ENCODE measurements at places on chromosomes 1 and 21.
A peak's percentile ranks its signal among the peaks of the same experiment; 100 is the strongest.

- peak; percentile 8 for DNase-seq
These were observed 19.9 kb upstream of the EVI5 start for GRCh38 chr1:92804721-92805201.

- no peak for DNase-seq
These were observed 7.0 kb downstream of the KRTAP15-1 start for GRCh38 chr21:30447056-30447455.

GRCh38 chr1:7447093-7447492 lies 324.0 kb upstream of the VAMP3 start:
- no peak for DNase-seq

DNA sequence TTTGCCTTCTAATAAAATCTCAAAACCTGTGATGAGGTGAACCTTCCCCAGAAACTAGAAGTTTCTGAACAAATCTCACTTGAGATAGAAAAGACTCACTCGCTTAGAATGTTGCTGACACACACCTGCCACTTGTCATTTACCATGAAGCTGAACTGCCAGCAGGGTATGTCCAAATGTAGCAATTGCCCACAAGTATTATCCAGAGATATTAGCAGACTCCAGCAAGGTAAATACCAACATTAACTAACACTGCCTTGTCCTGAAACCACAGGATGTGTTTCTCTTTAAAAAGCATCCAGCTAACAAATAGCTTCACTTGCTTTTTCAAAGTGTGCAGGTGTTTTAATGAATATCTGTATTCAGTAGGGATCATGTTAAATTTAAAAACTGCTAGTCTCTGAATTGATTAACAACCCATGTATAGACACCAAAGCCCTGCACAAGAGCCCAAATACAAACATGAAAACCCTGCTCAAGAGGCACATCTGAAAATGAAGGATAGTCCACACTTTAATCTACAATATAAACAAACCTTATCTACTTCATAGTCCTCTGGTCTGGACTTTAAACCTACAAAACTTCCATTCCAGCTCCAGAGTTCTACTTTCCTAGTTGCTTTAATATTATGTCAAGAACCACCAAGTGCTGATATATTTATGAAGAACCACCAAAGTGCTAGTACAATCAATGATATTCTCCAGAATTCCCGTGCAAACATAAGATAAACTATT lies 19.3 kb downstream of the KRTAP8-1 start:
- DNase-seq, result no peak

DNA sequence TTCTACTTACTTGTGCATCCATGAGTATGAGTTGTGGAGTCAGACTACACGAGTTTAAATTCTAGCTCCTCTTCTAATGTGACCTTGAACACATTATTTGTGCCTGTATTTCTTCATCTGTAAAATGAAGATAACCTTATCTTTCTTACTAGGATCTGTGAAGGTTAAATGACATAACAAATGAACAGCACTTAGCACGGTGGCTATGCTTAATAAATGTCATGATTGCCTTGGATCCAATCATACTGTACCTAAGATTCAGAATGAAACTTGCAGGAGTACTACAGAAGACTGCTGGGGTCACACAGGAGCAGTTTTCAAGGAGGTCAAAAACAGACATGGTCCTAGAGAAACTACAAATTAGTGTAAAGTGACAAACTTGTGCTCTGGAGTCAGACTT lies 22.2 kb upstream of the ALG14 start:
- no peak for DNase-seq

DNA sequence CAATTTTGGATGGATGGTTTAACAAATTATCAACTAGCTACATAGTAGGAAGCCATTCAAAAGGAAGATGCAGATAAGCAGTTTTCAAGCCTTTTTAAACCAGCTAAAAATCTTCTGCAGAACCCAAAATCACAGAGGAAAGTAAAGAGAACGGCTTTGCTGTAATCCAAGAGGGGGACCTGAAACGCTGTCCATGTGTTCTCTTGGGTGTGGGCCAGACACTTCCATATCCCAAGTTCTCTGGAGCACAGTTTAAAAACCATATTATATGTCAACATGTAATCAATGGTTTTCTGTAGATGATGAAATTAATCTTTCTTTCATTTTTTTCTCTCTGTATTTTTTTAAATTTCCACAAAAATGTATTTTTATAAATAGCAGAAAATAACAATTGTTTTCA lies 90.5 kb downstream of the SELENOF start:
- DNase-seq, result no peak

DNA sequence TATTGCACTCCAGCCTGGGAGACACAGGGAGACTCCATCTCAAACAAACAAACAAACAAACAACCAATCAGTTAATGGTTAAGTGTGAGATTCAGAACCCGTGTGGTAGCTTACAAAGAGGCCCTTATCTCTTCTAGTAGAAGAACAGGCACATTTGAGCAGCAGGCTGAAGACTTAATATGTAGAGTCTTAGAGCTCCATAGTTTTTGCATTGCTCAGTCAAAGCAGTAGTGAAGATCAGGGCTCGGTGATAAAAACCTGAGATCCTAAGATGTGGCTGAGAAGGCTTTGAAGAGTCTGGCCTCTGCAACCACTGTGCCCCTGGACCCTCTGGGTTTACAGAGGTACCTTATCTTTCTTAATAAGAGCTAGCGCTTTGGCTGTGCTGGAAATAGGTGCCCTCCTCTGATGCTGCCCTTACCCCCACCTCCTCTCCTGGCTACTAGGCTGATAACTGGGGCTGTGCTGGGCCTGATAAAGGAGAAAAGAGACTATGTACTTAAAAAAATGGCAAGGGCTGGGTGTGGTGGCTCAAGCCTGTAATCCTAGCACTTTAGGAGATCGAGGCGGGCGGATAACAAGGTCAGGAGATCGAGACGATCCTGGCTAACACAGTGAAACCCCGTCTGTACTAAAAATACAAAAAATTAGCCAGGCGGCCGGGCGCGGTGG lies 10.5 kb upstream of the UCK2 start:
- DNase-seq, result no peak

GRCh38 chr1:181180407-181181031 lies 92.0 kb downstream of the IER5 start:
- no peak for DNase-seq

DNA sequence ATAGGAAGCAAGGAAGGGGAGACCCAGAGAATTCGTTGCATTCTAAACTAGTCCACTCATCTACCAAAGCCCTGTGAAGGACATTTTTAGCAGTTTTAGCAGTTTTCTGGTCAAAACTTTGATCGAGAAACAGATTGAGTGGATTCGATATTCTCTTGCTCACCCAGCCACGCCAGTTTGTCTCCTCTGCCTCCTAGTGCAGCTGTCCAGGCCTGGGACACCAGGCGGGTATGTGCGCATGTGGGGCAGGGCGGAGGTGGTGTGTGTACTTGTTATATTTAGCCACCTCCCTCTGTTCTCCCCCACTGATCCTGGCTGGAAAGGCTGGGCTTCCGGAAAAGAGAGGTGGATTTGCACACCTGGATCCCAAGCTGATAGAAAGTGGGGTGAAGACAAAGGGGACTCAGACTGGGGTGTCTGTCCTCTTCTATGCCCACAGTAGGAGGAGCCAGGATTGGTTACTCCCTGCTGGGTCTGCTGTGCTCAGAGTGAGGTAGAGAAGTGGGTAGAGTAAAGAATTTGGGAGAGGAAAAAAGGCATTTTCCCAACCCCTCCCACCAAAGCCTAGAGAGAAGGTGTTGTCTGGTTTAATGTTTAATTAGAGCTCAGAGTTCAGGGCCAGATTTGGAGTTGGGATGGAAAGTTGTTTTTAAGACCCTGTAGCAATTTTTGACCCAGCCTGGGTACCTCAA lies 3.8 kb downstream of the LMNA start:
- DNase-seq, result no peak

DNA sequence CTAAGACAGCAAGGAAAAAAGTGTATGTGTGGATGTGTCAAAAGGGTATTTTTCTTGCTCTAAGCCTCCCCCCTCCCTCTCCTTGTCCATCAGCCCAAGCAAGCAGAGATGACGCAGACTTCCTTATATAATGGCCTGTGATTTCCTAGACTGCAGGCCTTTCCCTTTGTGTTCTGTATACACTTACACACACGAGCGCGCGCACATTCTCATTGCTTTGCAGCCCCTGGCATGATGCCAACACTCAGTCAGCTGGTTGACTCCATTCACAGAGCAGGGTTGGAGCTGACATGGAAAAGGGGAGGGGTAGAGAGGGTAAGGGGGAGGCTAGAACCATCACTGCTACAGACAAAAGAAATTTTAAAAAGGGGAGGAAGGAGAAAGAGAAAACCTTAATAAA lies 41.8 kb downstream of the GATAD2B start:
- no peak for DNase-seq

DNA sequence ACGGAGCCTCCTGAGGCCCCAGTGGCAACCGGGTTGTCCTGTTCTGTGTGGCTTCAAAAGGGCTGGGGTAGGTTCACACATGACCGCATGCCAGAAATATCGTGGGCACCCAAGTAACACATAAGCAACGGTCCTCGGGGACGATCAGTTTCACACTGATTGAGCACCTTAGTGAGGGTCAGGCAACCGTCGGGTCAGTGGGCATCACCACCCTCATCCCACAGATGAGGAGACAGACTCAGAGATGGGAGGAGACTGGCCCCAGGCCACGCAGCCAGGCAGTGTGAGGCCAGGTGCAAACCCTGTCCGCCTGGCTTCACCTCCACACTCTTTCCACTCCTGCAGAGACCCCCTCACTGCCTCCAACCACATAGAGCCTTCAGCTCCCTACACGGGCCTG lies 309.8 kb downstream of the MATN1 start:
- DNase-seq, result no peak

GRCh38 chr1:245685111-245685810 lies 530.5 kb downstream of the KIF26B start:
- DNase-seq, result no peak

GRCh38 chr1:187987236-187987776 lies 1158.6 kb downstream of the PLA2G4A start:
- no peak for DNase-seq

DNA sequence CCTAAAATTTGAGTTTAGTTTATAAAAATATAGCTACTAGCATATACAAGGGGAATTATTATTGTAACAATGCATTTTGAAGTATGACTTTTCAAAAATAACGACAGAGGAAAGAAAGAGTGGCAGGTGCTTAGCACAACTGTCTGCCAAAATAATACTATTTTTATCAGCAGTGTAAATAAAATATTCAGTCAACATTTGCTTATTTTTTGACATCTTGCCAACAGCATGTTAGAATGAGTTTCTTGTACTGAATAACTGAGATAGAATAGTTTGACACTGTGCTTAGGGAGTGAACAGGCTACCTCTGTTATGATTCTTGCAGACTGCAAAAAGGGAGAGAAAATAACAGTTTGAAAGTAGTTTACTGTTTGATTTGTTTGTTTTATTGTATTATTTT lies 909.8 kb downstream of the BRINP3 start:
- no peak for DNase-seq

GRCh38 chr1:174995121-174995520 lies 4.6 kb upstream of the CACYBP start:
- no peak for DNase-seq

DNA sequence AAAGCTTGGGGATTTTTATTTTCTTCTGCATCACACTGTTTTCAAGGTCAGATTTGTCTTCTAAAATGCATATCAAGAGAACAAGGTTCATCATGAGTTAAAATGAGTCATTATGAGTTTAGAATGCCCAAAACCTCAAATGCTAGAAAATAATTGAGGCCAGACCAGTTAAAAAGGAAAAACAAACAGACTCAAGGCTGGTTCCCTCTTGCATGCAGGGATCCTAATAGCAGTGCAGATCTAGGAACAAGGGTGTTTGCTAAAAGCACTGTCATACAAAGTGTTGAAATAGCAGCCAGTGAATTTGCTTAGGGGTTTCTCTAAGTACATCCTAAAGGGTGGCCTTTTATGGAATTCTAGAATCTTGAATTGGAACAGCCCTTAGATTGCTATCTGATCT lies 15.3 kb downstream of the BEND5 start:
- DNase-seq, result no peak

GRCh38 chr1:109768335-109768650 lies 4.6 kb upstream of the EPS8L3 start:
- DNase-seq, result no peak

- no peak for DNase-seq
These were observed 4.8 kb upstream of the AMPD1 start for GRCh38 chr1:114700036-114700600.

DNA sequence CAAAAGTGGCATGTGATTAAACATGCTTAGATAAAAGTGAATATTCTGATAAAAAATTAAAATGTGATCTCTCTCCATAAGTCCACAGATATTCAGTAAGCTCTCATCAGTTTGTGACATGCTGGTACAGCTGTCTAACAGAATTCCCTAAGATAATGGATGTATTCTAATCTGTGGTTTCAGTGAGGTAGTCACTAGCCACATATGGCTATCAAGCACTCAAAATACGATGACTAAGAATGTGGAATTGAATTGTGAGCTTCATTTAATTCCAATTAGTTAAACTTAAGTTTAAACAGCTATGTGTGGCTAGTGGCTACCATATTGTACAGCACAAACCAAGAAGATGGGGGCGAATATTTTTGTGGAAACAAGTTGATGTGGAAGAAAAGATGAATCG lies 4.1 kb upstream of the REG4 start:
- DNase-seq, result no peak

GRCh38 chr1:182281541-182281940 lies 110.0 kb downstream of the GLUL start:
- DNase-seq, result no peak

- DNase-seq, result peak; percentile 96
These were observed 37.1 kb upstream of the RAP1GAP start for GRCh38 chr1:21706151-21706835.

Data from NB4 (cell line).